ENCODE measurements at places on chromosomes 1 and 21.

DNA sequence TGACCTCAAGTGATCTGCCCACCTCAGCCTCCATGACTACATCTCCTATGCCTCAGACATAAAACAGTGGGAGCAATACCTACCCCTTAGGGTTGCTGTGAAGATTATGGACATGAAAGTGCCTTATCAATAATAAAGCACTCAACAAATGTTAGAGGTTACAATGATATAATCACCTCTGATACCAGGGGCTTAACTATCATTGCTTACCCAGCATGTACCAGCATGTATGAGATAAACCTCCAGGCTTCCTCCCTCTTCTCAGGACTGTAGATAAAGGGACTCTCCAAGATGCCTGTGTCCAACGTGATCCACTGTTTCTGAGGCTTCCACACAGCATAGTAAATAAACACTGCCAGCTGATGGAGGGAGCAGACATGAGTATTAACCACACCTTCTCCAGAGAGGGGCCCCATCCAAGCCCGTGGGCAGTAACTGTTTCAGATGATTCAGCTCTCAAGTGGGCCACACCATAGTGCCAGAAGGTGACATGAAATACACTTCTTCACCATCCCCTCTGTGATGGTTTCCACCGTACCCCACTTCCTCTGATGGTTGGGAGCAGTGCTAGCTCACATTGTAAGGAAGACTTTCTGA, 26.2 kb downstream of the RHBDL2 start:
- DNase-seq, result no peak

DNA sequence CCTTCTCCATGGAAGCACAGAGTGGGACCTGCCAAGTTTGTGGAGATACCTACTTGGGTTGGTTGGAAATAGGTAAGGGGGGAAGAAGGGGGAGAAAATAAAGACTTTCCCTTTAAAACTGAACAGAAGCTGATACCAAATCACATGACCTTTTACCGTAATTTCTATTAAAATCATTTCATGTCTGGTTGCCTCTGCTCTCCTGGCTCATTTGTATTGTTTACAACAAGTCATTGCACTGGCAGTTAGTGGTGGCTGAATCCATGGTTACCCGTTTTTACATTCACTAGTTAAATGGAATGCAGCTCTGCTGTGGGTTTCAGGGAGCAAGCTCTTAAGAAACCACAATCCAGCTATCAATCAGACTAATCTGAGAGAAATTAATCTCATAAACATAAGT, 353.7 kb upstream of the ESRRG start:
- no peak for DNase-seq

DNA sequence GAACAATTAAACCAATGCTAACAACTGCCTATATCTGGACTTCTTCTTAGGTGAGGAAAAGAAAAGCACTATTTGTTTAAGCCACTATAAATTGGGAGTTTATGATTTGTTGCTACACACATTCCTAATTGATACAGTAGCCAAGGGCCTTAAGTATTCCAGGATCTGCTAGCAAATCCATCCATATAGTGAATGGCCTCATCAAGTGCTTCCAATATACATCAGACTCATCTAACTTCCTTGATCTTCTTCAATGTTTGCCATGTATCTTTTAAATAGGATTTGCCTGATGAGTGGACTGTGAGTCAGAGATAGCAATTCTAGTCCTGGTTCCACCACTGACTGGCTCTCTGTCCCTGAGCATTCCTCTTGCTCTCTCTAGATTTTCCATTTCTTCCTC, 430.2 kb downstream of the OMA1 start:
- DNase-seq, result no peak

GRCh38 chr1:106921186-106921585, 135.3 kb upstream of the PRMT6 start:
- DNase-seq, result no peak

DNA sequence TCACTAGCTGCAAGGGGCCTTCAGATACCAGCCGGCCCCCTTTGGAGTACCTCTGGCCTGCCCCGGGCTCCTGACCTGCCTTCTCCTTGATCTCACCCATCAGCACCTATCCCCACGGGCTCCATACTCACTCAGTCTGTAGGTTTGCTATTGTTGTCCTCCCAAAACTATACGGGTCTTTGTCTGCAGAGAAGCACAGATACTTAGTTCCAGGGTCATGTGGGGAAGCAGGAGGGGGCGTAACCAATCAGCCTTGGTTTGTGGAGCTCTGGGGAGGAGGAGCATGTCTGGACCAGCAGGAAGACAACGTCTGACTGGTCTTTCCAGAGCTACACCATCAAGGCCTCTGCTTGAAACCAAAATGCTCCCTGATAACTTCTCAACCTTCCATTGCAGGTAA, 15.2 kb downstream of the TMEM63A start:
- no peak for DNase-seq

DNA sequence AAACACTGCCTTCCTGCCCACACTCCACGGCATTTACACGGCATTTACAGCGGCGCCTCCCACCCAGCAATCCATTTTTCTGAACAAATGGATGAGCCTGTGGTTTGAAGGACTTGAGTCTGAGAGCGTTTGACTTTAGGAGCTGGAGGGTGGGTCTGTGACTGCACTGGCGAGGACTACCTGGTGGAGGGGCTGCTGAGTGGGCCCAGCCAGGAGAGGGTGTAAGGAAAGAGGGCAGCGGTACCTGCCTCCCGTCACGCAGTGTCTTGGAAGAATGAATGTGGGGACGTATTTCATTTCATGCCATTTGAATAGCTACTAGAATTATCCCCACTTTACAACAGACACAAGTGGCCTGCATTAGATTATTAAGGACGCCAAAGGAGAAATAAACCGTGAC, 62.9 kb downstream of the B3GALT5 start:
- DNase-seq, result no peak
